ENCODE measurements at places on chromosomes 16 and 17.

GRCh38 chr17:2061441-2061958 lies 6.6 kb downstream of the HIC1 start:
- no peak for DNase-seq

DNA sequence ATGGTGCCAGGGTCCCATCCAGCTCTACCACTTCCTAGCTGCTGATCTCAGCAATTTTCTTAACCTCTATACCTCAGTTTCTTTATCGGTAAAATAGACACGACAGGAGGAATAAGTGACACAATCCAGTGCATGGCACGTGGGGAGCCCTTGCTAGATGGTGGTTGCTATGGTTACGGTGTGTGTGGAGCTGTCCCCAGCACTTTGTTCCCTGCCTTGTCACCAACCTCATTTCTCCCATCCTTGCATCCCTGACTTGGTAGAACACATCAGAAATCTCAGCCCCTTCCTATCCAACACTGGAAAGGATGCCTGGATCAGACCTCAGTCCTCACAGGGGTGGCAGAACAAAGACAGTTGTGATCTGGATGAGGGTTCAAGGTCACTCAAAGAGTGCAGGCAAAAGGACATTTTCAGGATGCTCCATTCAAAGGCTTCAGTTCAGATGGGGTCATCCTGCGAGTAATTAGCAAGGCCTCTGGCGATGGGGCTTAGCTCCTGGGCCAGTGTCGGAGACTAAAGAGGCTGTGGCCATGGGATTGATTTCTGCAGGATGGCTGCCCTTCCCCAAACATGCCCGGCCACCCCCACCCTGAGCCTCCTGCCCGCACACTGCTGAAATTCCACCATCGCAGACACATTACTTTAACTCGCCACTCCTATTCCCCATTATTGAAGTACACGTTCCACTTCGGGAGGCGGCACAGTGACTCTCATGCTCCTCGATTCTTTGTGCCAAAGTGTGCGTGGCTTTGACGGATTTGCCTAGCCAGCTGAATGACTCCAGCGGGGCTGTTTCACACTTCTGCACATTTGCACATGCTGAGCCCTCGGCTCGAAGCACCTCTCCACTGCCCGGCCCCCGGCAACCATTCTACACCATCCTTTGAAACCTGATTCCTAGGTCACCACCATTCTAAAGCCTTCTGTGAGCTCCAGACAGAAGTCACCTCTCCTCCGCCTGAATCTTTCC lies 40.3 kb downstream of the WNT3 start:
- no peak for DNase-seq

DNA sequence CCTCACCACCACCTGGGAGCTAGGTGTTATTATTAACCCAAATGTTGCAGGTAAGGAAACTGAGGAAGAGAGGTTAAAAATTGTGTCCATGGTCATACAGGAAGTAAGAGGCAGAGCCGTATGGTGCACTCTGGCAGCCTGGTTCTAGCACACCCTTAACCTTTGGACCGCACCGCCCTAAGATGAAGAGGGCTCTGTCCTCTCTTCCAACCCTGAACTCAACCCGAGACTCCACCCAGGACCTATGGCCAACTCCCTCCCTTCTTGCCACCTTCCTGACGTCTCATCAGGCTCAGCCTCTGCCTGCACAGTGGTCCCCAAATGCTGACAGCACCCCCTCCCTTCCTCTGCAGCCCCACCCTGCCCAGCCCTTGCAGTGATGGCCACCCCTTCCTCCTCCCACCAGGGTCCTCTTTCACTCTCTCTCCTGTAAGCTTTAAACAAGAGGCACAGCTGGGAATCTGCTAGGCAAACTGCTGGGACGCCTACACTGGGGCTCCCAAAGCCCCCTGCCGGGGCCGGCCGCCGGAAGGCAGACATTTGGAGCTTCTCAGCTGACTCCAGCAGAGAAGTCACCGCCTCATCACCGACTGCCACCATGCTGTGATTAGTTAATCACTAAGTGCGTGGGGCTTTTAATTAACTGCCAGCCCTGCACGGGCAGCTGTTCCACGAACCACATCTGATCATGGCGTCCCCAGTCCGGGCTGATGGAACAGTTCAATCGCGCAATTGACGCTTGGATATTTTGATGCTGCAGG lies 16.7 kb upstream of the C16orf78 start:
- DNase-seq = no peak

- DNase-seq = no peak
Measured at GRCh38 chr17:37507111-37507510, 17.4 kb downstream of the DUSP14 start.

- no peak for DNase-seq
Measured at GRCh38 chr16:73231944-73232554, 184.1 kb upstream of the ZFHX3 start.

DNA sequence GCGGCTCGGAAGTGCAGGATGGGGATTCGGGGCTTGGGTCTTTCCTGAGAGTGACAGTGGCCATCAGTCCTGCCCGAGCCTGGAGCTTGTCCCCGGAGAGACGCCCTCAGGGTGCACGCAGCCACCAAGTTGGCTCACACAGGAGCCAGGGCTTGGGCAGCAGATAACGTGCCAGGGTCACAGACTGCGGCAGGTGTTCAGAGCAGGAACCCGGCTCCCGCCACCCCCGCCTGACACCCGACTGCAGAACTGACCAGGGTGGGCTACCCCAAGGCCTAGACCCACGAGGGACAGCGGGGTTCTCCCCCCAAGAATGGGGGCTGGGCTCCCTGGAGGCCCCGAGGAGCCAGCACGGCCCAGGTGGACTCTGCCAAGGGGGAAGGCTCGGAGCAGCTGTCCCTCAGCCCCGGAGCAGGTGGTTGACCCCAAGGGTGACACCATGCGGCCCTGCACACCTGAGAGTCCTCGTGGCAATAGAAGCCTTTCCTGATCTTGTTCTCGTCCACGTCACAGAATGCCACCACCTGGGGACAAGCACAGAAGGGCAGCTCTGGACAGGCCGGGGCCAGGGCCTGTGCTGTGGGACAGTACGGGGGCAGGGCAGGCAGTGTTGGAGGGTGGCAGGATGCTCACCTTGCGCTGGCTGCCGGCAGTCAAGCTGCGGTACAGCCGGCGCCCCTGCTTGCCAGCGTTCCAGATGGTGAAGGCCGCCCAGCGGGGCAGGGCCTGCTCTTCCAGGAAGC lies 117.1 kb upstream of the ZNF750 start:
- no peak for DNase-seq

DNA sequence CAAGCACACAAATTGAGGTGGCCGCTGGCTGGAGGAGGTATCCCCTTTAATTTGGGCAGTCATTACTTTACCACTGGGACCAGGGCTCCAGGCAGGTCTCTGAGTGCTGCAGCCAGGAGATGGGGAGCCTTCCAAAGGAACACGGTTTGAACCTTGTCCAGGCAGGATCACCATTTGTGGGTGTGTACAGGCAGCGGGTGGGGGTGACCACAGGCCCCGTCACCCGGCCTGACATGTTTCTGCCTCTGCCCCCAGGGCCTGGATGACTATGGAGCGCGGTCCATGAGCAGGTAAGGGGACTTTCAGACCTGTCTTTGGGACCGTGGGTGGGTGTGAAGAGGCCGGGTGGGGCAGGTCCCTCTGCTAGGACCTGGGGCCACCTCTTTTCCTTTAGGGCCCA lies 57.1 kb upstream of the PVALEF start:
- no peak for DNase-seq

GRCh38 chr16:53960050-53960812 lies 256.3 kb downstream of the FTO start:
- DNase-seq = no peak

DNA sequence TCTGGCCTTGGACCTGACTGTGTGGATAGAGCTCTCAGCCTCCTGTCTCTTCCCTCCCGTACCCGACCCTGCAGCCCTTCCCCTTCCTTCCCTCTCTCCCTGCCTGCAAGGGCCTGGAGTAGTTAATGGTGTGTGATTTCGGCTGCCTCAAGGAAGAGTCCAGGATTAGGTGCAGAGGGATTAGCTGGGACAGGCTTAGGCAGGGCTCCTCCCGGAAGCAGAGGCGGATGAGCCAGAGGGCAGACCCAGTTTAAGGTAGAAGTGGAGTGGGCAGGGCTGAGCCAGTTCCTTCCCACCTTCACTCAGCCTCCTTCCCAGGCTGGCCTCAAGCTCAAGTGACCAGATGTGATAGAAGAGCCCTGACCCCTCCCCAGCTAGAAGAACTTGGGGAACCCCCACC lies 16.8 kb downstream of the GUCY2D start:
- no peak for DNase-seq

DNA sequence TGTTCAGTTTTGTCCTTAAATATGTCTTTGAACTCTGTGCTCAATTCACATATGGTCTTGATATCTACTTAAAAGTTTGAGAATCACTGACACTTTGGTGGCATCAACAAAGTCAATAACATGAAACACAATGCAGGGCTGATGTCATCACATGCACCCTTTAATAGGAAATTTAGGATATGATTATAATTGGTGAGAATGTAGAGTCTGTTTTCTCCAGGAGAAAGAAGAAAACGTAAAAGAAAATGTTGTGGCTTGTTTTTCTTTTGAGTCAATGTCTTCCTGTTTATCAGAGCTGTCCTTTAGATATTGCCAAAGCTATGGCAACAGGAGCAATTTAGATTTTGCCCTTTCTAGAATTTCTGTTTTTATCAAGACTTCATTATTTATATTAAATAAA lies 396.9 kb downstream of the CDH13 start:
- no peak for DNase-seq

DNA sequence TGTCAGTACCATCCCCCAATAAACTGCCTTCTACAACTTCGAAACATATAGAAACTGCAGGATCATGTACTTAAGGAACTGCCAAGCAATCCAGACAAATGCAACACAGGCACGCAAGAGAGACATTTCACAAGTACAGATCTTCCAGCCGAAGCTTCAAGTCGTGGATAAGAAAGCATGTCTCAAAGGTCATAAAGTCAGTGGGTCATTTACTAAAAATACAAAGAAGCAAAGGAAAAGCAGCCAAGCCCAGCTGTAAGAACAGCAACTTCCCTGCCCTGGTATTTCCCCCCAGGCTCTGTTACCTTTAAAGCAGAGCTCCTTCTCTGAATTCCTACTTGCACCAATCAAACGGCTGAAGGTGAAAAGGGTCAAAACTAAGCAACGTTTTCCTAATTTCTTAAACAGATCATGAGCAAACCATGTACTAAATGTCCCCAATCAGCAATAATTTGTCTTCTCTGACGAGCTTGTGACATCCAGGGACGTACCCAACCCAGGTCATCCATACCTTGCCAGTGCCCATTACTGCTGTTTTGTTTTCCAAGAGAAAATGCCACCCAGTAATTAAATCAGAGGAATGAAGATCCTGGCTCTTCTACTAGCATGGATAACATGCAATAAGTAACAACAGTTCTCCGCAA lies 1.7 kb downstream of the AKTIP start:
- DNase-seq = no peak

All from GM12865 (cell line).